Type B pancreatic cell (in vitro differentiated cells): ENCODE measurements at places on chromosomes 5 and 9. TPM values are rescaled to one million over a fixed set of nuclear protein-coding genes. Genes with fewer than 3 reads are reported as not detected.

The GABRA6 gene
- not detected in 2 replicates for total RNA-seq

The EIF4EBP3 gene
- total RNA-seq: 4.8 and 8.4 TPM in 2 replicates

- no peaks in the 10 kb centered on the region for H3K27me3 ChIP-seq
- no peak for DNase-seq
- no peak overlapping the region for H3K4me3 ChIP-seq
- no peaks in the 10 kb centered on the region for H3K36me3 ChIP-seq
- H3K27ac ChIP-seq: no peak overlapping the region
Measured at GRCh38 chr5:15904899-15905830, 274.4 kb downstream of the MARCHF11 start.

- DNase-seq: peak; percentile 60
- no peaks in the 10 kb centered on the region for H3K4me1 ChIP-seq
- H3K36me3 ChIP-seq: no peaks in the 10 kb centered on the region
- H3K27me3 ChIP-seq: peaks cover 2% of the 10 kb centered on the region
Measured at GRCh38 chr9:93697352-93698139, 121.2 kb downstream of the PHF2 start.

- H3K36me3 ChIP-seq: no peaks in the 10 kb centered on the region
- no peaks in the 10 kb centered on the region for H3K27me3 ChIP-seq
- DNase-seq: no peak
- no peak overlapping the region for H3K27ac ChIP-seq
- peaks cover 35% of the 10 kb centered on the region for H3K4me1 ChIP-seq
Measured at GRCh38 chr9:1982074-1982473, 33.1 kb upstream of the SMARCA2 start.

- H3K36me3 ChIP-seq: no peaks in the 10 kb centered on the region
- no peak for DNase-seq
- no peaks in the 10 kb centered on the region for H3K4me1 ChIP-seq
- no peak overlapping the region for H3K4me3 ChIP-seq
- H3K27ac ChIP-seq: no peak overlapping the region
- H3K27me3 ChIP-seq: no peaks in the 10 kb centered on the region
Measured at GRCh38 chr9:27888661-27889295, 315.5 kb upstream of the C9orf72 start.

DNA sequence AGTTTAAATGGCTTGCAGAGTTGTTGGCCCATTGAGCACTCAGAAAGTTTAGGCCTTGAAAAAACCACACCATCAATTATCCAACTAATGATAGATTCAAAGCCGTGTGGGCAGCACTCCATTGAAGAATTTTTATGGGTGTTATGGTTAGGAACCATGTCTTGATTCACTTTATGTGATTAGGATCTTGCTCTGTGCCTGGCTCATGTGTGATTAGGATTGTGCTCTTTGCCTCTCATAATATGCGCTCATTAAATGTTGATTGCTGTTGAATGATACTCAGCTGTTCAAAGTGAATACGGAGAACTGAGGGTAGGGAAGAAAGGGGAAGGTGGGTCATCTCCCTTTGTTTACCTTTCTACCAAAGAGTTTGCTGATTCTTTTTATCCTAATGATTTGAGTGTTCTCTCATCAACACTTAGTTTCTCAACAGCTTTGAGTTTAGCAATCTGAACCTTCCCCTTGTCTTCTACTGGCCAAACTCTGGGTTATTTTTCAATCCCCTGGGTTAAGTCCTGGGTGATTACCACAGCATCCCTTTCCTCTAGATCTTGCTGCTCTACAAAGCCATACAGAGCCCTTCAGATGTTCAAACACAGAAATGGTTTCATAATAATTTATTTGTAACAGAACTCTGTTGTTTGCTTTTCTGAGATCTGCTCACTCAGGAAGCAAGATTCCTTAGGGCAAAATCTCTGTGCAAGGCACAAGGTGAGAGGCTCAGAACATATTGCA lies 668.8 kb upstream of the RGMB start:
- H3K27me3 ChIP-seq: no peaks in the 10 kb centered on the region
- no peak for DNase-seq
- no peaks in the 10 kb centered on the region for H3K4me1 ChIP-seq
- no peak overlapping the region for H3K4me3 ChIP-seq

DNA sequence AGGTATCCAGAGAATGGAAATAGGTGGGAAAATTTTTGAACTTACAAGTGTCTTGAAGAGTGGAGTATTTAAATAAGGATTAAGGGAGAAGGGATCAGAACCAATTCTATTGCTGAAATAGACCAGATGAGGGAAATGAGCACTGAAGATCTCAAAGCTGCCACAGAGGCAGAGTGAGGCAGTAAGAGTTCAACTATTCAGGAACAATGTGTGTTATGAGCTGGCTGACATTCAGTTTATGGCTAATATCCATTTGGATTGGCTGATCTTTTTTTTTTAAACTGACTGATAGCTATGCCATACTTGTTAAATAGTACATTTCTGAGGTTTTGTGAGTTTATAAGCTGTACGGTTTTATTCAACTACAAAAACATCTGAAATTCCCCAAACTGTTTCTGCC lies 95.3 kb upstream of the GNA14 start:
- H3K27me3 ChIP-seq: no peaks in the 10 kb centered on the region
- H3K4me3 ChIP-seq: no peak overlapping the region
- no peak overlapping the region for H3K27ac ChIP-seq
- peaks cover 17% of the 10 kb centered on the region for H3K4me1 ChIP-seq
- no peak for DNase-seq
